GM12864 (cell line): ENCODE measurements at places on chromosomes 1 and 21.

GRCh38 chr21:33293811-33294216 is 27.6 kb downstream of the IL10RB start:
- no peak for DNase-seq

GRCh38 chr1:245589316-245589715 is 434.5 kb downstream of the KIF26B start:
- DNase-seq, result no peak

DNA sequence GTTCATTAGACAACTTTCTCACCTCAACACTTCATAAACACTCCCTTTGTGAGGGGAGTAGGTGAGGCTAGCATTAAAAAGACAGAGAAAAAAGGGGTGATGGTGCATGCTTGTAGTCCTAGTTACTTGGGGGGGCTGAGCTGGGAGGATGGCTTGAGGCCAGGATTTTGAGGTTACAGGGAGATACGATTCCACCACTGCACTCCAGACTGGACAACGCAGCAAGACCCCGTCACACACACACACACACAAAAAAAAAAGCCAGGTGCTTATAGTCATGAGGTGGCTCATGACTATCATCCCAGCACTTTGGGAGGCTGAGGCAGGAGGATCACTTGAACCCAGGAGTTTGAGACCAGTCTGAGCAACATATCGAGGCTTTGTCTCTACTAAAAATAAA is 29.6 kb downstream of the GON4L start:
- no peak for DNase-seq

GRCh38 chr1:17056551-17056950 is 2.7 kb upstream of the SDHB start:
- DNase-seq, result no peak

DNA sequence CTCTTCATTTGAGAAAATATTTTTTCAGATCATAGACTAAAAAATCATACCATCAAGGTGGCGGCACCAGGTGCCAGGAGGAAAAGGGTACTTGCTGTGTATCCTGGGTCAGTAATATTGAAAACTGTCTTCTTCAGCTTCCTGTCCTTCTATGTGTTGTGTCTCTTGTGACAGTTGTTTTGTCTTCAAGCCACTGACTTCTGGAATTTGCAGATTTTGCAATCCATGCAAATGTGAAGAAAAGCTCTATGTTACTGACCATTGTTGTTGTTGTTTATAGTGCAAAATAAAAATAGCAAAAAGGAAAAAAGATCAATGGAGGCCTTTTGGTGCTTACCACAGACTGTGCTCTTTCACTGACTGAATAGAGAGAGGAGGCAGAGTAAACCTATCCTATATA is 83.2 kb upstream of the RHOU start:
- DNase-seq, result no peak

DNA sequence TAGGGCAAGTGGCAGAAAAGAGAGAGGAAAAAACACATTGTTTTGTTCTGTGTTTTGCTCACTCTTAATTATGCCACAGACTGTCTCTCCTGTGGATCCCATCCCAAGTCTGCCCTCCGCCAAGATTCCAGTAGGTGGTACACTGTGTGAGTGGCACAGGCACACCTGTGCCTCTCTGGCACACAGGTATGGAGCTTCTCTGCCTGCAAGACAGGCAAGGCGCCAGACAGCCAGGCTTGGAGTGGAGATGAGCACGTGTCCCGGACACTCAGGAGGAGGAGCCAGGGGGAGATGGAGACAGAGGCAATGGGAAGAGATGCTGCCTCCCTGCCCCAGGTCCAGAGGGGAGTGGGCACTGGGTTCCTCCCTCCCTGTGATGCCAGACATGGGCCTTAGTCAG is 6.5 kb upstream of the GRIK3 start:
- DNase-seq, result no peak

DNA sequence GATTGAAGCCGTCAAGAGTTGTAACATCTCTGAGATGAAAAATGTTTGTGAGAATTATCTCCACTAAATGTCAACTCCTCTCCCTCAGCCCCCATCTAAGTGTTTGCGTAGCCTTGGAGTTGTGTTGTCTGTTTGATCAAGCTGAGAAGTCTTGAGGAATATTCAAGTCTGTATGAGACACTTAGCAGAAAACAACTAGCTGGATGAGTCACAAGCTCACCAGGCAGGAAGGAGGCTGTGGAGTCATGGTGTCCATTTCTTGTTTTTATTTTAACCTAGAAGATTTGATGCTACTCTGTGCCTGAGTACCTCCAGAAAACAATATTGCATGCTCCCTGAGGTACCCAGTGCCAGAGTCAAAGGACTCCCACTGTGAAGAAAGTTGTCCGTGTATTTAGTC is 211.6 kb upstream of the PLXNA2 start:
- no peak for DNase-seq

GRCh38 chr1:167065471-167065870 is 24.7 kb downstream of the GPA33 start:
- DNase-seq, result no peak

DNA sequence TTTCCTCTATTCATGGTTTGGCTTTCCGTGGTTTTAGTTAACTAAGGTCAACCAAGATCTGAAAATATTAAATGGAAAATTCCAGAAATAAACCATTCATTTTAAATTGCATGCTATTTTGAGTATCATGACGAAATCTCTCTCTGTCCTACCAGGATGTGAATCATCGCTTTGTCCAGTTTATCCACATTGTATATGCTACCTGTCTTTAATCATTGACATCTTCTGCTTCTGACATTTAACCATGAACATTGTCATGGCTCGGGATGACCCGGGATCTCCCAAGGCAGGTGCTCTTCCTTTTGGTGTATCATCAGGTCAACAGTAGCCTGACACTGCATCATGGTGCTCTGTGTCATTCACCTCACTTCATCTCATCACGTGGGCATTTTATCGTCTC is 125.5 kb upstream of the HNRNPU start:
- DNase-seq, result no peak

DNA sequence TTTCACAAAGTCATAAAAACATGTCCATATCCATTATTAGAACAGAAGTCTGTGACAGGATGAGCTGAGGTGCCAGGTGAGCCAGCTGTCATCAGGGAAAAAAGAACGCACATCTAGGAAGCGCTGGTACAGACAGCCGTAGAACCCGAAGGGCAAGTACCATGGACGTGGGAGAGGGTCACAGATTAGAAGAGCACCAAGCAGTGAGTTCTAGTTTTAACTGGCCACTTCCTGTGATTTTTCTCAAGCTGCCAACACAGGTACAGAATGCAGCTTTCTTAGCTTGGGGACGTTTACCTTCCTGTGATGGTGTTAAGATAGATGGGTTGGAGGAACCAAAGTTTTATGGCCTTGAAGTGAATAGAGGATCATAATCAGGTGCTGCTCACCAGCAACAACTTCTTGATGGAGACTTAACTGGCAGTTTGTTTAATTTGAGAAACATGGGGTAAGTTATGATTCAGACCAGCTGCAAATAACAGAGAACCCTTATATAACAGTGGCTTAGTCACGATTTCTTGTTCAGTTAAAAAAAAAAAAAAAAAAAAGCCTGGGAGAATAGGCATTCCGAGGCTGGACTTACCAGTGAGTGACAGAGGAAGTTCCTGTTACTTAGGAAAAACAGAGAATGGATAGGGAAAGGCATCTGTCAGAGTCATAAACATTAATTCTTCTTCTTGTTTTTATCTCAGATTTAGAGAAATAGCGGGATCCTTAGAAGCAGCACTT is 30.9 kb downstream of the AGT start:
- no peak for DNase-seq

GRCh38 chr21:29638138-29638537 is 301.7 kb downstream of the GRIK1 start:
- peak; percentile 33 for DNase-seq

DNA sequence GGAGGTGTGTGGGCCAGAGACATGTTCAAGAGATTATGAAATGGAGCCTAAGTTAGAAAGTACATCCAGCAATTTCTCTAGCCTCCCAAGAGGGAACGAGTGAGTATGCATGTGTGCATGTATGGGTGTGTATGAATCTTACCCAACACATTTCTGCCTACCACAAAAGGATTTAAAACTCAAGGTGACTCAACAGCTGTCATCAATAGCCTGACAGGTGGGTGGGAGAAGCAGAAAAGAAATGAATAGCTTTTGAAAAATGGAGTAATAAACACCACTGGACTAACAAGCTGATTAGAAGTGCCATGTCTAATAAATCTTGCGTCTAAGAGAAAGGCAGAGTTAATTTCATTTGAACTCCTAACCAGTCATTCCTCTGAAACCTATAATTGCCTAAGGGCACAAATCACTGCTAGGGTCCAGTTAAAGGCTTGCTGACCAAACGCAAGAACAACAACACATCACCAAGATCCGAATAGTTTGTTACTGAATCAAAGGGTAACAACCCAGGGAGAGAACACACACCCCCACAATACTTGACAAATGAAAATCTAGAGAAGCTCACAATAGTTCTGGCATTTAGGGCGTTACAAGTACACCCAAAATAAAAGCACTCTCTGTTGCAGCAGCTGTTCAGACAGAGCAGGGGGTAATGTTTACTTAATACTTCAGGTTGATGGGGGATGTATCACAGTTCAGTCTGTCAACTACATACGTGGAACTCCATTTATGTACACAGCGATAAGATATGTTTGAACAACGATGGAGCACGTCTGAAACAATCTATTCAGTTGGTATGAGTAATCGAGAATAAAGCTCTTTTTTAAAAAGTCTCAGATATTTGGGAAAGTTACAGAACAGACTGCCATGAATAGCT is 1.4 kb downstream of the KIAA0319L start:
- no peak for DNase-seq

DNA sequence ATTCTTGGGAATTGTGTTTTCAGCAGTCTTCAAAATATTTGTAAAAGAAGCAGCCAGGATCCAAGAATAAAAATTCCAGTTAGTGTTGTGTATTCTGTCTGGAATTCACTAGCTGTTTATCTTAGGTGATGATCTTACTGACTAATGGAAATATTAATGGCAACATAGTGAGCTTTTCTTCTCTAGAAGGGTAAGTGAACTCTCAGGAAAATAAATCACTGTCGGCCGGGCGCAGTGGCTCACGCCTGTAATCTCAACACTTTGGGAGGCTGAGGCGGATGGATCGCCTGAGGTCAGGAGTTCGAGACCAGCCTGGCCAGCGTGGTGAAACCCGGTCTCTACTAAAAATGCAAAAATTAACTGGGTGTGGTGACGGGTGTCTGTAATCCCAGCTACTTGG is 87.4 kb upstream of the KIF1B start:
- DNase-seq, result no peak

DNA sequence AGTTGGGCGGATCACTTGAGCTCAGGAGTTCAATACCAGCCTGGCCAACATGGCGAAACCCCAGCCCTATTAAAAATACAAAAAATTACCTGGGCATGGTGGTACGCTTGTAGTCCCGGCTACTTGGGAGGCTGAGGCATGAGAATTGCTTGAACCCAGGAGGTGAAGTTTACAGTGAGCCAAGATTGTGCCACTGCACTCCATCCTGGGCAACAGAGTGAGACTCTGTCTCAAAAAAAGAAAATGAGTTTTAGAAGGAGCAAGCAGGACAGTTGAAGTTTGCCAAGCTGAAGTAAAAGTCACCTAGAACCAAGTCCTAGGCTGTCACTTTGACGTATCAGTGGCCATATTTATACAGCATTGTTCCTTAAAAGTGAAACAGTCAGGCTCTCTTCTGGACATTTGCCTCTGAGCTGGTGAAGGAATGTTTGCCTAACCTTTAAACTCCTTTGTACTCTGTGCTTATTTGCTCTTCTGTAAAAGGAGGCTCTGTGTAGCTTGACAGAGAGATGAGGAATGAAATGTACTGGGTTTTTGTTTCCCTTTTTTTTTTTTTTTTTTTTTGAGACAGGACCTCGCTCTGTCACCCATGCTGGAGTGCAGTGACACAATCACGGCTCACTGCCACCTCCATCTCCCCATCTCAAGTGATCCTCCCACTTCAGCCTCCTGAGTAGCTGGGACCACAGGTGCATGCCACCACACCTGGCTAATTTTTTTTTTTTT is 2.8 kb downstream of the RAB4A start:
- no peak for DNase-seq

DNA sequence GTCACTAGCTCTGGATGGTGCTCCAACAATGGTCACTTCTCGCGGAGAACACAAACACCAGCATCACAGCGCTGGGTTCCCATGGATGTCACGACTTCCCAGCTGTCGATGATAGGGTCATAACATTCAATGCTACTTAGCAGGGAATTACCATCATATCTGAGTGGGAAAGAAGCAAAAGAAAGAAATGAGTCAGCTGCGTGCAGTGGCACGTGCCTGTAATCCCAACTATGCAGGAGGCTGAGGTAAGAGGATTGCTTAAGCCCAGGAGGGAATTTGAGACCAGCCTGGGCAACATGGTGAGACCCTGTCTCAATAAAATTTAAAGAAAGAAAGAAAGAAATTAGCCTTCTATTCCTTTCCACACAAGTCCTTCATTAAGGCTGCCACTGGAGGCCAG is 3.6 kb upstream of the RABIF start:
- DNase-seq, result no peak

- DNase-seq, result no peak
These were observed 37.1 kb upstream of the TRIM67 start for GRCh38 chr1:231124746-231125145.

- DNase-seq, result no peak
These were observed 36.1 kb upstream of the FAM131C start for GRCh38 chr1:16109571-16109970.

DNA sequence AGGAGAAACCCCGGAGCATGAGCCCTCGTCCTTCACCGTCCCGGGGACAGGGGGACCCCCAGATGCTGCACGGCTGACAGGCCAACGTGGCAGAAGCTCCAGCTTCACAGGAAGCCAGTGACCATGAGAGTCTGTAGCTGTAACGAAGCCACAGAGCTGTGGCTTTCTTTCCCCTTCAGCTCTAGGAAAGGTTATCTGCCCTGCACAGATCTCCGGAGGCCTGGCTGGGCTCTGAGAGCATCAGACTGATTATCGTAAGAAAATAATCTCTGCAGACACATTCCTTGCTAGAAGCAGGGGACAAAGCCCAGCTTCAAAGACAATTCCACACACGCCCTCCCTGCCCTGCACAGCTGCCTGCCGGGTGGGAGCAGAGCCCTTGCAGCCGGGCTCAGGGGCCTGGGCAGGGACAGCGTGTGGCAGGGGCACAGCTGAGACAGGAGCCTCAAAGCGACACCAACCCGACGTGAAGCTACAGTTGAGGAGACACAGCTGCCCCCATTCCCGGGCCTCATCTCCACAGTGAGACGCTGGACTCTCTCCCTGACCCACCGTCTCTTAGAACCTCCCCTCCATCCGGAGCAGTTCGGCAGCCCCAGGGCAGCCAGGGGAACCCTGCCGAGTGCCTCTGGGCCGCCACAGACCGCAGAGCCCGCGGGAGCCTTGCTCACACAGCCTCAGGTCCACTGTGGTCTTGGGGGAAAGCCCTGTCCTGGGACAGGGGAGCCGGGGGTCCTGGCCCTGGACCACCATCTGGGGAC is 30.6 kb downstream of the POFUT2 start:
- no peak for DNase-seq

GRCh38 chr1:193309936-193310475 is 123.6 kb upstream of the B3GALT2 start:
- DNase-seq, result no peak

DNA sequence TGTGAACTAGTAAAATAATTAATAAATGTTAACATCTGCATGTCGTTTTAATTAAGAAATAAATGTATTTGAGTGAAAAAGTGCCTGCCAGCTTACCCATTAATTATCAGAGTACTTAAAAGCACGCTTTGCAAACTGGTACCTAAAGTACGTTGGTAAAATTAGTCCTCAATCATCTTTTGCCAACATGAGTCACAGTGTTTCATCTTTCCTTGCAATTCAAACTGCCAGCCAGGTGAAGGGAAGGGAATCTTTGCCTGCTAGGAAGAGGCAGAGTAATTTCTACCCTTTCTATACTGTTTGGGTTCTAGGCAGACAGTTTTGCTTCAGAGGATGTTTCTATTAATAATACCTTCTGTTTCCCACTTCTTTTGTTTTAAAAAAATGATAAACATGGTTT is 57.2 kb upstream of the CNIH3 start:
- no peak for DNase-seq
